Inflammatory macrophage (primary cell): ENCODE measurements at places on chromosomes 7 and 10.

DNA sequence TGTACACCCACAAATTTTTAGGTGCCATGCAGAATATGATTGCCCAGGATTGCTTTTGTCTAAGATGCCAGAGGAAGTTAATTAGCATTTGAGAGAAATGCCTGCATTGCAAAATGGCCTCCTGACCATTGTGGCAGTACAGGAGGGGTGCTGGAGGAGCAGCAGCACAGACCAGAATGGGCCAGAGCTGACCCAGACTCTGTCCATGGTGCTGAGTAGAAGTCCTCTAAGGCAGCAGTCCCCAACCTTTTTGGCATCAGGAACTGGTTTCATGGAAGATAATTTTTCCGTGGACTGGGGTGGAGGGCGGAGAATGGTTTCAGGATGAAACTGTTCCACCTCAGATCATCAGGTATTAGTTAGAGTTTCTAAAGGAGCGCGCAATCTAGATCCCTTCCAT, 217.8 kb upstream of the AGK start:
- no peak for DNase-seq

- no peak for DNase-seq
These were observed 137.9 kb upstream of the CCDC6 start for GRCh38 chr10:60044242-60044641.

GRCh38 chr10:51343391-51343790, 269.1 kb downstream of the PRKG1 start:
- DNase-seq: no peak

- DNase-seq: no peak
These were observed 203.5 kb downstream of the HIBADH start for GRCh38 chr7:27459021-27459730.

DNA sequence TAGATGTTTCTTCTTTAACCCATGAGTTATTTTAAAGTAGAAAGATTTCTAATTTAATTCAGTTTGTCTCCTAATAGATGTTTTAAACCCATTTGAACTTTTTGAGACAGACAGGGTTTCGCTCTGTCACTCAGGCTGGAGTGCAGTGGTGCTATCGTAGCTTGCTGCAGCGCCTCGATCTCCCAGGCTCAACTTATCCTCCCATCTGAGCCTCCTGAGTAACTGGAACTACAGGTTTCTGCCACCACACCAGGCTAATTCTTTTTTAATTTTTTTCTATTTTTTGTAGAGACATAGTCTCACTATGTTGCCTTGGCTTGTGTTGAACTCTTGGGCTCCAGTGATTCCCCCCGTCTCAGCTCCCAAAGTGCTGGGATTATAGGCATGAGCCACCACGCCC, 53.0 kb upstream of the RAB18 start:
- no peak for DNase-seq

- no peak for DNase-seq
These were observed 36.7 kb downstream of the ATE1 start for GRCh38 chr10:121891103-121891502.

DNA sequence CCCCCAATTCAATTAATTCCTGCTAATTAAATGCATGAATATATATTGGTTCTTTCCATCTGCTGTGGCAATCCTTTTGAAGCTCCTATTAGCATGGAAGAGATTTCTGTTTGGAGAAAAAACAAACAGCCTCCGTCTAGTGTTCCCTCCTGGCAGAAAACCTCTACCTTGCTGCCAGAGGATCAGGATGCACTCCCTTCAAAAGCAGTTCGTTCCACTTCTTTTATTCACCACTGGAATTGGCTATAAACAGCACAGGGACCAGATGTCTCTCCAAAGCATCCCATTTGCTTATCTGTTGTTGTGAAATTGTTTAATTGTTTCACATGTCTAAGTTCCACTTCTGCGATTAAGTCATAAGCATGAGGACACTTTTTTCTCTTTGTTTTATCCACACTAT, 77.8 kb upstream of the PTN start:
- no peak for DNase-seq

DNA sequence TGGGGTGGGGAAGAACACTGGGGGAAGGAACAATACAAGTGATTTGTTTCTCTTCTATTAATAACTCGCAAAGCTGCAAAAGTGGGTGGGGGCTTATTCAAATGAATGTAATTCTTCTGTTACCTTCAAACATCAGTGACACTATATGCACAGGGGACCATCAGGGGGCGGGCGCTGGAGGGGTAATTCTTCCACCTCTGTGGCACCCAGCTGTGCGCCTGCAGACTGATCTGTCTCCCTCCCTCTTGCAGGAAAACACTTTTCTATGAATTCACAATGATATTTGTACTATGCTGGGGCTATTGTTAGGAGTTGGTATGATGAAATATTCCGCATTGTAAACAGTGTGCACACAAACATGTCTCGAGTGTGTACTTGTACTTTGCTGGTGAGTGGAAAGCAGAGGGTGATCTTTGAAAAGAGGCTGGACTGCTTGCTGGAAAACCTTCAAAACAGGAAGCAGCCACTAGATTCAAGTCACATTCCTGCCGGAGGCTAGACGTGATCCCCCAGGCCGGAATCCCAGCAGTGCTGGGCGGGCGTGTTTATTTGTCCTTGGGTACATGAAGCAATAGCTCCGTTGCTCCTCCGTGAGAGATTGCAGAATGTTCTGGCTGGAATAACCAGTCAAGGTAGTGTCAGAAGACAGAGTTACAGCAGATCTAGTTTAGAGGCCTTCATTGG, 15.8 kb upstream of the BNIP3 start:
- no peak for DNase-seq

- DNase-seq: no peak
These were observed 42.1 kb downstream of the ASB4 start for GRCh38 chr7:95527776-95528250.

GRCh38 chr7:46812101-46812675, 769.7 kb downstream of the TNS3 start:
- no peak for DNase-seq

- DNase-seq: no peak
These were observed 660.7 kb downstream of the PARD3 start for GRCh38 chr10:34154383-34154900.

GRCh38 chr10:68154211-68154497, 44.9 kb downstream of the MYPN start:
- DNase-seq: no peak

DNA sequence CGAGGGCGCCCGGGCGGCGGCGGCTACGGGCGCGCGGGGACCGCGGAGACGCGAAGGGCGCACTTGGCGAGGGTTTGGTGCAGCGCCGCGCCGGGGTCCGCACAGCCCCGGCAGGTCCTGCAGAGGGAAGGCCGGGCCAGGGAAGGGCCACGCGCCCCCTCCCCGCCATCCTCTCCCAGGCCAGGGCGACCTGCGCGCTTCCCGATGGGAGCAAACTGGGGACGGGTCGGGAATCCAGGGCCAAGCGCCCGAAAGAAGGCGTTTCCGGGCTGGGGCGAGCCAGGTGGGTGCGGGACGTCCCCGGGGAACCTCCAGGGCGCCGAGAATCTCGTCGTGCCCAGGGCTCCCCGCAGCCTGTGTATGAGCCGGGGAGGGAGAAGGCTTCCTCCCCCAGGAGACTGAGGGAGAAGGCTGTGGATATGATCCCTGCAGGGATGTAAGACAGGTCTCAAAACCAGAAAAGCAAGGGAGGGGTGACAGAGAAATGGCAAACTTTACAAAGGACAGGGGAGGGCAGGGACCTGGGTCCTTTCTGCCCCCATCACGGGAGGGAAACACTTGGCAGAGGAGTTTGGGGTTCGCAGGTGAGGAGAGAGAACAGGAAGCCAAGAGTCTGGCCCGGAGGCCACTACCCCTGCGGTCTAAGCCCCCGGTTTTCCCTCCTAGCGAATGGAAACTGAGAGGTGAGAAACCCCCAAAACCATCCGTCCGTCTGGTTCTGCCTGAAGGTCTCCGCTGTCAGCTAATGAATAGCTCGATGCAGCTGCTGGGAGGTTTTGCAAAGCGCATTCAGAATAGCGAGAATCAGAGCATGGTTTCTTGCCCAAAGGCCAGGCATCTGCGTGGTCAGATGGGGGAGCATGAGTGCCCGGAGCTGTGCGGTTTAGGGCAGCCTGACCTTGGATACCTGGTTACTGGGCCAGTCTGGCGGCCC, 674 bp downstream of the AMZ1 start:
- DNase-seq: no peak

GRCh38 chr10:88913788-88914187, 33.7 kb downstream of the STAMBPL1 start:
- no peak for DNase-seq

DNA sequence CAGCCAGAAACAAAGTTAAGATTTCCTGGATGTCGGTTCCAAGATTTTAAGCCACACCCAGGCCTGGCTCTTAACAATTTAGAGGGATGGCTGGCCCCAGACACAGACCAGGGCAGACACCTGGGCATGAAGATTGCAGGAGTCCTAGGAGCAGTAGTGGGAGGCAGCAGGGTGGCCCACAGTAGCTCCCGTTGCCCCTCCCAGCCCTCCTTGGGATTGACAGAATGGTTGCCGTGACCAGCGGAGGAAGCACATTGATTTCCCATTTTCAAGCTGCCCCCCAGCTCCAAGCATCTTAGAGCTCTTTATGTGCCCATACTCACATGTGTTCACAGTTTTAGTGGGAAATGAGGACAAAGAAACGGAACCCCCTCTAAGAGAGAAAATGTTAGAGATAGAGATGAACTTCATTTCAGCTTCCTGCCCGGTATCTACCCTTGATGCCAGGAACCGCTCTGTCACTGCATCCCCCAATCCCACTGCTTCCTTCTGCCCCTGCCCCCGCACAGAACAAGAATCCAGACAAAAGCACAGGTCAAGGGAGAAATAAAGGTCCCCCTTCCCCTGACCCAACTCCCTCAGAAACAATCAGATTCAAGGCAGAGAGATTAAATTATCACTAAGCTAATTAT, 101.1 kb downstream of the PLXNA4 start:
- DNase-seq: no peak

GRCh38 chr7:28037220-28038010, 143.2 kb downstream of the JAZF1 start:
- peak; percentile 26 for DNase-seq

GRCh38 chr7:37536706-37537105, 88.0 kb upstream of the ELMO1 start:
- no peak for DNase-seq

- no peak for DNase-seq
These were observed 212.0 kb downstream of the CAMK1D start for GRCh38 chr10:12561307-12561706.

- no peak for DNase-seq
These were observed 214.7 kb downstream of the MALRD1 start for GRCh38 chr10:19263262-19263661.

GRCh38 chr10:132274986-132275385, 32.8 kb downstream of the STK32C start:
- DNase-seq: no peak

DNA sequence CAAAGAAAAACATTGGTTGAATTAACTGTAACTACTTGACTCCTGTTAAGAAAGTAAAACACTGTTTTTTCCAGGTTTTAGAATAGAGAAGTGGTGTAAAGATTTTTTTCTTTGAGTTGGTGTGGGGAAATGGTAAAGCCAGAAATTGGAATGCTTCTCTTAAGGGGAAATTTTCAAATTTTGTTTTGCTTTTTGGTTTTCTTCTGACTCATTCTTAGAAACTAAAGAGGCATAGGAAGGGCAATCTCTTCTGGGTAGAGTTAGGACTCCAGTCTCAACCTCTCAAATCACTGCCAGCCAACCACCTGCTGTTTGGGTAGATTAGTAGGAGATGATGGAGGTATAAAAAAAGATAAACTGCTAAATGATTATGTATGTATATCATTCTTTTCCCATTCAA, 47.7 kb upstream of the STRIP2 start:
- DNase-seq: no peak

GRCh38 chr7:23212841-23213240, 31.0 kb downstream of the NUP42 start:
- DNase-seq: peak; percentile 76

GRCh38 chr10:121928528-121928884, 675 bp upstream of the ATE1 start:
- DNase-seq: no peak

GRCh38 chr7:2009541-2010001, 223.2 kb downstream of the MAD1L1 start:
- no peak for DNase-seq

GRCh38 chr10:69065406-69066361, 22.2 kb upstream of the SRGN start:
- peak; percentile 91 for DNase-seq

- no peak for DNase-seq
These were observed 29.2 kb downstream of the PRR15 start for GRCh38 chr7:29592866-29593265.

- DNase-seq: no peak
These were observed 4.7 kb upstream of the GAD2 start for GRCh38 chr10:26211781-26212444.

GRCh38 chr10:48343106-48343505, 36.6 kb downstream of the MAPK8 start:
- DNase-seq: no peak

DNA sequence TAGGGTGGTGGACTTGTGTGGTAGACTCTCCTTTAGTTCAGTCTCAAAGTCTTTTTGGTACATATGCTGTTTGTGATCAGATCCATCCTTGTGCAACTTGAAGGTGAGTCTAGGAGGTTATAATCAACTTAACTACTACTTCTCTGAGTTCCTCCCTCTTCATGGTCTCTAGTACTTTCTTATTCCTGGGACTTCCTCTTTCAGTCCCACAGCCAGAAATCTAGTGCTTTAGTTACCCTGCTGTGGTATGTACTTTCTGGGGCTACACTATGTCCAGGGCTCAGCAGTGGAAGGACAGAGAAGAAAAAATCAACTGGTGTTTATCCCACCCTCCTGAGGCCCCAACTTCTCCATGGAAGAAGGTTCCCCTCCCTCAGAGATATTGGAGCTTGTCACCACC, 19.4 kb upstream of the ATAD1 start:
- DNase-seq: no peak

DNA sequence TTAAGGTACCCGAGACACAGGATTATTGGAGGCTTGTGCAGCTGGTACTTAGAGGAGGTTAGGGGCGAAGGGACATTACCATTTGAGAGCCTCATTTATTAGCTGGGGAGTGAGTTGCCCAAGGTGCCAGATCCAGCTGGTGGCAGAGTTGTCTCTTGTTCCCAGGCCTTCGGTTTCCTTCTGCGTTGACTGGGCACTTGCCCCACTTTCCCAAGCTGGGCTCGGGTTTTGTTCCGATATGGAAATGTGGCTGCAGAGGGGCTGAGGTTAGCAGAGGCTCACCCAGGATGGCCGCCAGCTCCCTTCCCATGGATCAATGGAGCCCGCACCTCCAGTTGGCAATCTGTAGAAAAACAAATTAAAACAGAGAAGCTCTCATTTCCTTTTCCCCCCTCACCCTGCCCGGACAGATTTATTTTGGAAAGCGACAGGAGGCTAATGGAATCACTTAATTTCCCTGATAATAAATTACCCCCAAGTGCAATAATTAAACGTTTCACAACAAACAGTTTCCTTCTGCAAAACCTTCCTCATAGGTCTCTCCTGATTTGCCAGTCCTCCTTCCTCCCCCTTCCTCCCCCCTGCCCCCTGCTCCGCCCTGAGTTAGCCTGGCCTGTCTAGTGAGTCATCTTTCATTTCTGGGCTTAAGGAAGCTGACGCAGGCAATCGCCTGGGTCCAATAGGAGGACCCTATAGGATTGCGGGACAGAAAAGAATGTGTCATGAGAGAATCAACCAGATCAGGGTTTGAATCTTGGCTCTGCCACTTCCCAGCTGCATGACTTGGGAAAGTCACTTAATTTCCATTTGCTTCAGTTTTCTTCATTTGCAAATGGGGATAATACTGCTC, 51.7 kb downstream of the ADRA2A start:
- DNase-seq: peak; percentile 49

- no peak for DNase-seq
These were observed 42.8 kb downstream of the GAD2 start for GRCh38 chr10:26259341-26259740.

- no peak for DNase-seq
These were observed 564.7 kb upstream of the COBL start for GRCh38 chr7:51881309-51881708.
